ENCODE measurements at places on chromosomes 12 and 14. TPM values are rescaled to one million over a fixed set of nuclear protein-coding genes. Genes with fewer than 3 reads are reported as not detected.

- H3K27me3 ChIP-seq, result no peaks in the 10 kb centered on the region
- no peaks in the 10 kb centered on the region for H3K4me1 ChIP-seq
Observed at GRCh38 chr12:83158613-83159207, 472.0 kb downstream of the TMTC2 start.

DNA sequence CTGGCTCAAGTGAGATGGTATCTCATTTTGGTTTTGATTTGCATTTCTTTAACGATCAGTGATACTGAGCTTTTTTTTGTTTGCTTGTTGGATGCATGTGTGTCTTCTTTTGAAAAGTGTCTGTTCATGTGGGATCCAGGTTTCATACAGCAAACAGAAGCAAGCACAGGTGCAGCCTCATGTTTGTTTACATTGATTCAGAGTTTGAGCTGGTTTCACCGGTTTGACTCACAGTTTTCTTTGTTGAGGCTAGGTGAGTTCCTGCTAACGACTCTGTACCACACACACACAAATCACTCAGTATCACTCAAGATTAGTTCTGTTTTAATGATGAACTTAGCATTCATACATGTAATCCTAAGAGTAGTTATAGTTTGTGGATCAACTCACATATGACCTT lies 3.7 kb downstream of the OR10G2 start:
- H3K4me1 ChIP-seq, result no peaks in the 10 kb centered on the region
- DNase-seq, result no peak
- H3K36me3 ChIP-seq, result no peaks in the 10 kb centered on the region

FOXM1 gene
- total RNA-seq, result 48.9 TPM

- no peak for DNase-seq
- H3K36me3 ChIP-seq, result no peaks in the 10 kb centered on the region
- H3K4me3 ChIP-seq, result no peak overlapping the region
- no peaks in the 10 kb centered on the region for H3K4me1 ChIP-seq
- H3K27me3 ChIP-seq, result peaks cover 16% of the 10 kb centered on the region
- H3K27ac ChIP-seq, result no peak overlapping the region
Observed at GRCh38 chr12:6049992-6050391, 74.5 kb downstream of the VWF start.

DNA sequence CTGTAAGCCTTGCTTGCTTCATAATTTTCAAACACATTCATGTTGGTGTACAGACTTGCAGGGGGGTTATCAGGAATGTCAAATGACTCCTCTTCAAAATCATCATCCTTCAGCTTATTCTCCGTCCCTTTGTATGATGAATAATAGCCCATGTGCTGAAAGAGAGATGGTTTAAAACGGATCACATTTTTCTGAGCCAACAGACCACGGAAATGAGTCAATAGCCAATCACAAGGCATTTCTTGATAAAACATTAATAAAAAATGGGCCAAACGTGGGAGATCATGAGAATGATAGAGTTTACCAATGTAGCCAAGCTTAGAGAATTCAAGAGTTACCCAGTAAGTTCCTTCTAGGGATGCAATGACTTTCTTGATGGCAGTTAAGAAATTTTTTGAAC lies 105.5 kb downstream of the NTS start:
- H3K4me1 ChIP-seq, result no peaks in the 10 kb centered on the region
- H3K36me3 ChIP-seq, result no peaks in the 10 kb centered on the region
- no peak overlapping the region for H3K27ac ChIP-seq
- DNase-seq, result no peak
- H3K4me3 ChIP-seq, result no peak overlapping the region

SELPLG gene
- total RNA-seq, result 26.5 TPM

ASCL1 gene
- not detected for total RNA-seq

DNA sequence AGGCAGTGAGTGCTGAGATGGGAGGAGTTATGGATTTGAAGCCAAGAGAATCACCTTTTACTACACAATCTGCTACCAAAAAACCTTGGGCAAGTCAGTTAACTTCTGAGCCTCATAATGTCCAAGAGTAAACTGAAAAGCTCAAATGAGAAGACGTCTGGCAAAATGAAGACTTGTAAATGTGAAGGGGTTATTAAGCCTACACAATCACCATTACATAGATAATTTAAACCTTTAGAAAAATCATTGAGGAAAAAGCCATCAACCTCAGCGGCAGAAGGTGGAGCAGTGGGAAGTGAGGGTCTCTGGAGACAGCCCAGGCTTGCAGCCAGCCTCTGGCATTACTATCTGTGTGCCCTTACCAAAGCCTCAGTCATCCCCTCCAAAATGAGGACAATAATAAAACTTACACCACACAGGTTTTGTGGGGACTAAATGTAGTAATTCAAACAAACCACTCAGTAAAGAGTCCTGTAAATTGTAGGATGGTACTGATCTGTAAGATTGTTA lies 50.5 kb upstream of the CCDC175 start:
- no peaks in the 10 kb centered on the region for H3K4me1 ChIP-seq
- H3K27ac ChIP-seq, result no peak overlapping the region
- no peak overlapping the region for H3K4me3 ChIP-seq

GRCh38 chr12:96233168-96233567 lies 39.0 kb downstream of the ELK3 start:
- no peak overlapping the region for H3K27ac ChIP-seq
- H3K4me3 ChIP-seq, result no peak overlapping the region
- H3K27me3 ChIP-seq, result no peaks in the 10 kb centered on the region
- peaks cover 36% of the 10 kb centered on the region for H3K4me1 ChIP-seq
- no peak for DNase-seq

STRN3 gene
- total RNA-seq, result 20.3 TPM

DNA sequence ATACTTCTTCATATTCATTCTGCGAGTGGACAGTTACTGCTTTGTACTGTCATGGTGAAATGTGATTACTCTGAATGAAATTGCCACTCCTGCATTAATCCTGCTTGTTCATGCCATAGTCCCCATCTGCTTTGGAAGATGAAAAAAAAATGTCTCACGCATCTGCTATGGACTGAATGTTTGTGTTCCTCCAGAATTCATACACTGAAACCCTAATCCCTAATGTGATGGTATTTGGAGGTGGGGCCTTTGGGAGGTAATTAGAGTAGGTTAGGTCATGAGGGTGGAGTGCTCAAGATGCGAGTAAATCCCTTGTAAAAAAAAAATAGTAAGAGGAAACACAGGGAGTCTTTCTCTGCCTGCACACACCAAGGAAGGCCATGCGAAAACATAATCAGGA lies 427.2 kb downstream of the TMTC2 start:
- no peak overlapping the region for H3K27ac ChIP-seq
- peaks cover 3% of the 10 kb centered on the region for H3K36me3 ChIP-seq
- DNase-seq, result no peak
- no peak overlapping the region for H3K4me3 ChIP-seq

NFATC4 gene
- not detected for total RNA-seq

GRCh38 chr14:36997843-36998242 lies 174.6 kb downstream of the SLC25A21 start:
- H3K4me3 ChIP-seq, result no peak overlapping the region
- H3K27me3 ChIP-seq, result no peaks in the 10 kb centered on the region
- no peak overlapping the region for H3K27ac ChIP-seq

DNA sequence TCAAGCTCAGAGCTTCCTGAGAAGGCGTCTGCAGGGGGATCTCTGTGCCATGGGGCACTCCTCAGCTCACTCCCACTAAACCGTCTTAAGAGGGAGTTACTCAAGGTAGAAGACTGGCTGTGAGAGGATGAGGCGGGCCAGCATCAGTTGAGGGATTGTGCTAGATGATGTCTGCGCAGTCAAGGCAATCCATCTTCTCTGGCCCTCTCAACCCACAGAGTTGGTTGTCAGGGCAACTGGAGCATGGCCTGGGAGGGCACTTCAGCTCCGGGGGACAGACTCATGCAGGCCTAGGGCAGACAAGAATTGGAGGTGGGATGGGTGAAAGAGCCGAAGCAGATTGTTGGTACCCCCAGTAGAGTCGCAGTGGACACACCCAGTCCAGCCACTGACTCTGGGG lies 9.0 kb downstream of the GSTZ1 start:
- no peaks in the 10 kb centered on the region for H3K36me3 ChIP-seq
- H3K27me3 ChIP-seq, result no peaks in the 10 kb centered on the region
- H3K27ac ChIP-seq, result no peak overlapping the region
- H3K4me3 ChIP-seq, result no peak overlapping the region
- no peaks in the 10 kb centered on the region for H3K4me1 ChIP-seq

DNA sequence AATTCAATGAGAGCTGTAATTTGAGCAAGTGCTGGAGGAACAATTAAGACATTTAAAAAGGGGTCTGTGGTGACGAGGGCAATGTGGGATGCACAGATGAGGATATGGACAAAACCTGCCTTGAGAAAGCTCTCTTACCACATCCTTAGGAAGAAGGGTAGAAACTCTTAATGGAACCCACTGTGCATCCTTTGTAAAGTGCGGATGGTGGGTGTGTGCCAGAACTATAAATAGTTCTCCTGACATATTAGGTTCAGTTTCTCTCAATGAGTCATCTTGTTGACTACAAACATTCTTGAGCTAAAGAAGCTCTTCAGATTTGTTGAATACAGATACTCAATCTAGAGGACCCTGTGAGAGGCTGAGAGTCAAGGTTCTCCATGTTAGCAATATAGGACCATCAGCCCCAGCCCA lies 106.1 kb upstream of the ANO4 start:
- peaks cover 8% of the 10 kb centered on the region for H3K36me3 ChIP-seq
- no peak overlapping the region for H3K27ac ChIP-seq

DNA sequence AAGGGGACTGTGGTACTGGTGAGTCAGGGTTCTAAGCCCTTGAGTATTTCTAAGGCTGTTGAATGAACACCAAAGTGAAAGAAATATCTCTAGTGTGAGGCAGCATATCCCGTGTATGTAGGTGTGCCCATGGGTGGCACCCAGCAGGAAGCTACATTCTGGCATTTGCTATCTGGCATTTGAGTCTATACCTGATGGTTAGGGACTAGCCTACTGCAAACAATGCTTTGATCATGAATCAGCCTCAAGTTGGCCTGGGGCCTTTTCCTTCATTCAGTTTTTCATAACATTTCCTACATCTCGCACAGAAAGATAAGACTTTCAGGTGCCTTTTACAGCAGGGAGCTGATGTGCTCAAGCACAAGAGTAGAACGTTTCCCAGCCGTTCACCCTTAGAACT lies 85.7 kb upstream of the E2F7 start:
- no peak overlapping the region for H3K27ac ChIP-seq
- DNase-seq, result no peak
- H3K4me3 ChIP-seq, result no peak overlapping the region
- H3K36me3 ChIP-seq, result no peaks in the 10 kb centered on the region
- no peaks in the 10 kb centered on the region for H3K4me1 ChIP-seq

DNA sequence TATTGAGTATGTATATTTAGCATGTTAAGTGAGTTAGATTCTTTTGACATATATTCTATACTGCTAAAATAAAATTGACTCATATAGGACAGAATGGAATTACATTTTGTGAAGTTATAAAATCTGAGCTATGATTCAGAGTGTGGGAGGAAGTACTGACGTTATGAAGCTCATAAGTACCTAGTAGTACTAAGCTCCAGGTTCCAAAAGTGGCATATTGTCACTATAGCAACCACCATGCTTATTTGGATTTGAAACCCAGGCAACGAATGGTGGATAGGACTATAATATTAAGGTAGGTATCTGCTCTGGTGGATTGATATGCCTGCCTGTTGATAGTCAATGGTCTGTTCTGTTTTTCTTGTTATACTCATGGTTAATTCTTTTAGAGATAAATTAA lies 2.2 kb upstream of the FBXO33 start:
- no peak overlapping the region for H3K27ac ChIP-seq
- H3K36me3 ChIP-seq, result no peaks in the 10 kb centered on the region
- peaks cover under 1% of the 10 kb centered on the region for H3K27me3 ChIP-seq
- DNase-seq, result no peak
- H3K4me3 ChIP-seq, result no peak overlapping the region

DNA sequence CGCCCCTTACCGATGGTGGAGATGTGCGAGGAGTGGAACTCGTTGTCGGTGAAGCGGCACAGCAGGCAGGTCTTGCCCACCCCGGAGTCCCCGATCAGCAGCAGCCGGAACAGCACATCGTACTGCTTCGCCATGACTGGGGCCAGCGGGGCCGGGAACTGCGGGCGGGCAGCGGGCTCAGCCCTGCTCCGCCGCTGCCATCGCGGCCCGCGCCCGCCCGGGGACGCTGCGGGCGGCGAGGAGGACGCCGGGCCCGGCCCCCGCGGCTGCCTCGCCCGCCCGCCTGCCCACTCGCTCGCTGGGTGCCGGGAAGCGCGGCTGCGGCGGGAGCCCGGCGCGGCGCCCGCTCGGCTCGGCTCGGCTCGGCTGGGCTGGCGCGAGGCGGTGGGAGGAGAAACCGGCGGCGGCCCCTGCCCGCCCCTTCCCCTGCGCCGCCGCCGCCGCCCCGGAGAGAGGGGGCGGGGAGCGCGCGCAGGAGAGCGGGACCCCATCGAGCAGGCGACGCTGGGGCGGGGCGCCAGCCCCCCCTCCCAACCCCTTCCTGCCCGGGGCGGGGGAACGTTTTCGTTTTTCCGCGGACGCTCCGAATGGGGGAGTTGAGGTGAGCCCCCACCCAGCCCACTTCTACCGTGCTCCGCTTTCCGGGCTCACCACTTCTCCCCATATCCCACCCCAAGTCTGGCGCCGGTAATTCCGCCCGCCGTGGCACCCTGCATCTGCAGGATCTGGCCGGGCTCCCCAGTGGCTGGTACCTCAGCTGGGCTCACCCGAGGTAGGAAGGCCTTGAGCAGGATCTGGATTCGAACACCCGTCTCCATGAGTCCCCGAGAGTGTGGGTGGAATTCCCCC lies at the start of gene RAB15:
TSS of gene RAB15 (minus strand) at position 394 of the 849 bp plus-strand sequence. CDS start at position 134, 260 bp downstream.
- peaks cover 2% of the 10 kb centered on the region for H3K27me3 ChIP-seq
- peaks cover 5% of the 10 kb centered on the region for H3K4me1 ChIP-seq
- peak within 1 kb of the TSS; percentile 72 for H3K4me3 ChIP-seq

FGF23 gene
- not detected for total RNA-seq

- H3K4me1 ChIP-seq, result no peaks in the 10 kb centered on the region
- no peak for DNase-seq
- H3K4me3 ChIP-seq, result no peak overlapping the region
- H3K27me3 ChIP-seq, result peaks cover 7% of the 10 kb centered on the region
- no peaks in the 10 kb centered on the region for H3K36me3 ChIP-seq
- H3K27ac ChIP-seq, result no peak overlapping the region
Observed at GRCh38 chr12:92717202-92717601, 14.4 kb downstream of the PLEKHG7 start.

GRCh38 chr14:45251912-45252311 lies 1.1 kb downstream of the MIS18BP1 start:
- H3K4me3 ChIP-seq, result peak overlapping the region; percentile 91
- H3K4me1 ChIP-seq, result peaks cover 21% of the 10 kb centered on the region
- H3K27me3 ChIP-seq, result no peaks in the 10 kb centered on the region
- no peaks in the 10 kb centered on the region for H3K36me3 ChIP-seq
- peak overlapping the region; percentile 88 for H3K27ac ChIP-seq

GCH1 gene
- 131 TPM for total RNA-seq

DNA sequence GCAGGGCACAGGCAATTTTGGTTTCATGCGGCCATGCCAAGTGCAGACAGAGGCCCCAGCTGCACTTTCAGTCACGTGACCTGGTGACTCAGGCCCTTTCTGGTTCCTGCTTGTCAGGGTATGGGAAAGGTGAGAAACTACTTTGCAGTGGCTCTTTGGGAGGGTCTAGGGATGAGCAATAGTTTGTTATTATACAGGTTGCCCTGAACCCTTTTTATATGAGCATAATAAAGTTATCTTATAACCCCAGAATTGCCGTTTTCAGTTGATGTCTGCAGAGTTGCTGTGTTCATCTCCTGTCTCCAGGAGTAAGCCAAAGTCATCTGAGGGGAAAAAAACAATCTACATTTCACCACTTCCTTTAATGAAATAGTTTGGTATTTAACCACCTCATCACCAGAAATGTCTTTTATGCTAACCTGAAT lies 30.9 kb upstream of the EMP1 start:
- peaks cover 17% of the 10 kb centered on the region for H3K27me3 ChIP-seq
- no peaks in the 10 kb centered on the region for H3K4me1 ChIP-seq
- H3K36me3 ChIP-seq, result no peaks in the 10 kb centered on the region

GRCh38 chr12:111413442-111414086 lies 7.8 kb downstream of the SH2B3 start:
- no peaks in the 10 kb centered on the region for H3K27me3 ChIP-seq
- peaks cover 35% of the 10 kb centered on the region for H3K4me1 ChIP-seq
- no peak overlapping the region for H3K4me3 ChIP-seq
- DNase-seq, result no peak
- peak overlapping the region; percentile 83 for H3K27ac ChIP-seq

OAS1 gene
- 4.7 TPM for total RNA-seq

HCAR2 gene
- 0.64 TPM for total RNA-seq

Measured in natural killer cell treated with Interleukin-12 subunit alpha and Interleukin-12 subunit beta and Interleukin-15 and Interleukin-18, amount 100 ng/mL, for 72 hours (primary cell).